Endothelial cell of umbilical vein (primary cell): ENCODE measurements at places on chromosomes 5 and 9. TPM values are rescaled to one million over a fixed set of nuclear protein-coding genes. Genes with fewer than 3 reads are reported as not detected.
A peak's percentile ranks its signal among the peaks of the same experiment; 100 is the strongest.

- no peak for DNase-seq
Observed at GRCh38 chr5:128645581-128645980, 107.5 kb upstream of the FBN2 start.

- DNase-seq = peak; percentile 24
Observed at GRCh38 chr9:93577078-93577974, 942 bp downstream of the PHF2 start.

- no peak for DNase-seq
Observed at GRCh38 chr9:99356512-99356971, 134.5 kb downstream of the SEC61B start.

GRCh38 chr5:2029206-2029605, 146.5 kb upstream of the IRX4 start:
- DNase-seq = no peak

The TAF11L2 gene
- not detected in 2 replicates for polyA plus RNA-seq
